Fibroblast of skin of left biceps (primary cell): ENCODE measurements at places on chromosomes 16 and 17.

DNA sequence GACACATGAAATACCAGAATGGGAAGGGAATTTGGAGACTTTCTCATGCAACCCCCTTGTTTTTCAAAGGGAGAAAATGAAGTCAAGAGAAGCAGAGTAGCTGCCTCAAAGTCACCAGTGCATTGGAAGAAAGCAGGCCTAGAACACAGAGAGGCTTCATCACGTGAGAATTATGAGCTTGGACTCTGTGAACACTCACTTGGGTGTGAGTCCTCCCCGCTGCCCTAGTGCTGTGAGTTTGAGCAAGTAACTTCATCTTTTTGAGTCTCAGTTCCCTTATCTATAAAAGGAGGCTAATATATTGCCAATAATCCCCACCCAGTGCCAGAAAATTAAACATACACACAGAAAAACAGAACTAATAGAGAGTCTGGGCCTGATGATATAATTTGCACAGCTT, 315.8 kb downstream of the XYLT1 start:
- DNase-seq, result no peak

- DNase-seq, result no peak
Observed at GRCh38 chr16:85862476-85863383, 36.2 kb upstream of the IRF8 start.

GRCh38 chr17:49783071-49783715, 5.3 kb upstream of the KAT7 start:
- no peak for DNase-seq

- DNase-seq, result no peak
Observed at GRCh38 chr17:76504117-76504516, 2.9 kb upstream of the RHBDF2 start.

GRCh38 chr17:28743243-28744103, at the start of gene TRAF4:
TRAF4 (plus strand) TSS chr17:28744011; CDS start chr17:28744113, 102 bp downstream.
- no peak for DNase-seq

DNA sequence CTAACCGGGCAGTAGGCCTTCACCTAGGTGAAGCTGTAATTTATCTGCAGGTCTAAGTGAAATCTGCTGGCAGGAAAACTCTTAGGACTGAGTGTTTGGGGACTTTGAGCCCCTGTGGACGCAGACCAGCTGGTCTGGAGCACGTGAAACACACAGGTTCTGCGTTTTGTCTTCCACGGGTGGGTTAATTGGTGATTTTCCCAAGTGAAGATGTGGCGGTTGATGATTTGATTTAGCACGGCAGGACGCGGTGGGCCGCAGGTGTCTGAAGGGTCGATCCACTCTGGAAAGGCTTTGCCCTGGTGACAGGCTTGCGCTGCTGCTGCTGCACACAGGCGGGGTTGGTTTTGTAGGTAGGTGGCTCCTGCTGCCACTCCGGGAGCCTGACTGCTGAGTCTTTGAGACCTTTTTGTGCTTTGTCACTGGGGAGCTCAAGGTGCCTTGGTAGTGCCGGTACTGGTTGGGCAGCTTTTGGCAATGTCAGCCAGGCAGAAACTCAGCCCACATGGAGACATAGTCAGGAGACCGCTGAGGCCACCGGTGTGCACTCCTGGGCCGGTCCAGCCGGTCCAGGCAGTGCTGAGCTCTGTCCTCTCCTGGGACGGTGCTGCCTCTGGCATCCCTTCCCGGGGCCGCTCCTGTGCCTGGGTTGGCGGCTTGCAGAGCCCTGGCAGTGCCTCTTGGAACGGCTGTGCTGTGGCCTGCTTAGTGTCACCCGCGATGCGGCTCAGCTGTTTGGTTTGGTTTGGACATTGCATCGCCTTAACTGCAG, 2.3 kb downstream of the BAIAP2 start:
- no peak for DNase-seq

DNA sequence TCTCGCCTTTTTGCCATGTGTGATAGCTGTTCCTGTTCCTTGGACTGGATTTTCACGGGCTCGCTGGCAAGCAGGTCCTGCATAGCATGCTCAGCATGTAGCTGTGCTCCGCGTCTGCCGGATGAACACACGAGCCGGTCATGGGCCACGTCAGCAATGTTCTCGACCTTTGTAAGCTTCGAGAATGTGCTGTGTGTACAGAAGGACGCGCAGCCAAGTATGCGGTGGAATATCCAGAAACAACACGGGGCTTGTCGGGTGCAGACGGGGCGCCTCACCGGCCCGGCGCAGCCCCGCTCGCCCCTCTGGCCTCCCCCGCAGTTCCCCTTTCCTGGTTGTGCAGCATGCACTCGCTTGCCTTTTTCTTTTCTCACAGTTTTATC, 42.2 kb downstream of the RPTOR start:
- no peak for DNase-seq

DNA sequence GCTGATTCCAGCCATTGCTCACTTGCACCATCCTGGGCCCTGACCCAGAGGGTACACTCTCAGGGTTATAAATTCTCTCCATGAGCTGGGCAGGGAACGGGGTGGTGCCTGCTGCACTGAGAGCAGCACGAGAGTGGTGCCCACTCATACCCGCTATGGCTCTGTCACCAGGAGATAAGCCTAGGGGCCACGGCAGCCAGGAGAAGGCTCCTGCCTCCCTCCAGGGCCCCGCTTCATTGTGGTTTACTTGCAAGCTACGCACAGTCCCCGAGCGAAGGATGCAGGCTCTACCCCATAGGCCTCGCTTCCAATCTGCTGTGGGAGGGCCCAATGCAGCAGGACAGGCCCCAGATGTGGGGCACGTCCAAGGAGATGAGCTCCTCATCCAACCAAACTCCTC, 48.5 kb downstream of the VAC14 start:
- no peak for DNase-seq

GRCh38 chr17:72592242-72592966, 471.6 kb downstream of the SOX9 start:
- DNase-seq, result peak; percentile 59

- no peak for DNase-seq
Observed at GRCh38 chr16:50627419-50627818, 53.7 kb downstream of the SNX20 start.

GRCh38 chr17:18921485-18921884, 30.5 kb upstream of the SLC5A10 start:
- DNase-seq, result no peak

DNA sequence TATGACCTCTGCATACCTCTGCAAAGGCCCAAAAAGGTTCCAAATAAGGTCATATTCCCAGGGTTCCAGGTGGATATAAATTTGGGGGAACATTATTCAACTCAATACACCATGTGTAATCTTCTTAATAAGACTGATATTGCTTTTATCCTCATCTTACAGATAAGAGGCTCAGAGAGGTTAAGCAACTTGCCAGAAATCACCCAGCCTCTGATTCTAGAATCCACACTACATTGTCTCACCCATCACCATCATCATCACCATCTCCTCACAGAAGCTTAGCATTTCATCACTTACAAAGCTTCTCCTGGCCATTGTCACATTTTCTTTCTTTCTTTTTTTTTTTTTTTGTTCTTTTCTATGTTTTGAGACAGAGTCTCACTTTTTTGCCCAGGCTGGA, 15.4 kb upstream of the KIFC3 start:
- DNase-seq, result no peak

GRCh38 chr16:492211-492875, 35.2 kb upstream of the CAPN15 start:
- no peak for DNase-seq

DNA sequence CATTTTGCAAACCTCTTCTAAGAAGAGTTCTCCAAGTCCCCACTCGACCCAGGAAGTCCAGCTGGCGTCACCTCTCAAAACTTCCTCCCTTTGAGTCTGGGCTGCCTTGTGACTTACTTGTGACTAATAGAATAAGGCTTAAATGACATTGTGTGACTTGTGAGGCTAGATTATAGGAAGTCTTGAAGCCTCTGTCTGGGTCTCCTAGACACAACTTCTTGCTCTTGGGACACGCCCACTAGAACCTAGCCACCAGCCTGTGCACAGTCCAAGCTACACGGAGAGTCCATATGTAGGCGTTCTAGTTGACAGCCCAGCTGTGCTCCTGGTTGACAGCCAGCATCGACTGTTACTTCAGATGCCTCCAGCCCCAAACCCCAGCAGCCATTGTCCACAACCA, 66.7 kb upstream of the TANC2 start:
- no peak for DNase-seq

DNA sequence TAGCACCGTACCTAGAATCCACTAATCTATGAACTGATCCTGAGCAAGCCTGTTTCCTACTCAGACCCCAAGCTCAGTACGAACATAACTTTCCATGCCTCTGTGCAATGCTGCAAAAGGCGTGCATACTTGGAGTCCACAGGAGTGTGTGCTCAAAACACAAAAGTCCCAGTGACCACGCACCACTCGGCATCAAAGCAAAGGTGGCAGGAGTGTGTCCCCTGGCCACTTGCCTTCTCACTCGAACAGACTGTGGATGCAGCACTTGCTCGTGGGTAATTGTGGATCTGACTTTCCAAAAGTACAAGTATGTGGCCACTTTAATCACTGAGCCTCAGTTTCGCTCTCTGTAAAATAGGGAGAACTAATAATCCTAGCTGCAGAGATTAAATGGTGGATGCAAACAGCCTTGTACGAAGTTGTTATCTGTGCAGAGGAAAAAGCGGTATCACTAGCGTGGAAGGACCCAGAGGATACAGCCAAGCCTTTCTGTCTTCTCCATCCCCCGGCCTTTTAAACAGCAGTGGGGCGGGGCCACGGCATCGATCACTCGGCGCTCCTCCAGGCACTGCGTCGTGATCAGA, 311 bp upstream of the KDM8 start:
- no peak for DNase-seq

- DNase-seq, result no peak
Observed at GRCh38 chr17:52477824-52478699, 319.5 kb upstream of the CA10 start.

DNA sequence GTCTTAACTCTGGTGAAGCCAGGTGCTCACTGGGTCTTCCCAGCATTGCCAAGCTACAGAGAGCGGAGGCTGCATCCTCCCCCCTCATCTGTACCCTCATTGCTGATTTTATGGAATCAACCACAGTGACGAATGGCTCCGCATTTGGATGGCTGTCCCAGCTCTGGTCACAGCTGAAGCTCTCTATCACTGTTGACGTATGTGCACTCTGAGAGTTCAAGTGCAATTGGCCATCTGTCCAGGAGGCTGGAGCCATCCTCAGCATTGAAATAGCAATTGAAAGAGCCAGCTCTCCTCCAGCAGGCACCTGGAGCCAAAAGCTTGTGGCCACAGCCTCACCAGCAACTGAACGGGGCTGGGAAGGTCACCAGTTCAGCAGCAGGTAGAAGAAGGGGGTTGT, 494.1 kb downstream of the TMEM114 start:
- no peak for DNase-seq

GRCh38 chr16:7849841-7850240, 517.2 kb downstream of the RBFOX1 start:
- DNase-seq, result no peak

- DNase-seq, result no peak
Observed at GRCh38 chr17:4090898-4091297, 51.9 kb downstream of the ZZEF1 start.

- no peak for DNase-seq
Observed at GRCh38 chr17:13421581-13422130, 180.1 kb downstream of the HS3ST3A1 start.

GRCh38 chr16:9527976-9528375, 436.5 kb downstream of the HAPSTR1 start:
- DNase-seq, result no peak
